ENCODE measurements at places on chromosomes 1 and 21.

GRCh38 chr1:56436296-56436695 lies 143.1 kb downstream of the PLPP3 start:
- no peak for DNase-seq

GRCh38 chr21:33383056-33383888 lies 19.9 kb upstream of the IFNGR2 start:
- DNase-seq = no peak

GRCh38 chr1:195376190-195376589 lies 1232.0 kb downstream of the KCNT2 start:
- no peak for DNase-seq

GRCh38 chr1:153353226-153353947 lies 4.3 kb upstream of the S100A9 start:
- DNase-seq = peak; percentile 33

DNA sequence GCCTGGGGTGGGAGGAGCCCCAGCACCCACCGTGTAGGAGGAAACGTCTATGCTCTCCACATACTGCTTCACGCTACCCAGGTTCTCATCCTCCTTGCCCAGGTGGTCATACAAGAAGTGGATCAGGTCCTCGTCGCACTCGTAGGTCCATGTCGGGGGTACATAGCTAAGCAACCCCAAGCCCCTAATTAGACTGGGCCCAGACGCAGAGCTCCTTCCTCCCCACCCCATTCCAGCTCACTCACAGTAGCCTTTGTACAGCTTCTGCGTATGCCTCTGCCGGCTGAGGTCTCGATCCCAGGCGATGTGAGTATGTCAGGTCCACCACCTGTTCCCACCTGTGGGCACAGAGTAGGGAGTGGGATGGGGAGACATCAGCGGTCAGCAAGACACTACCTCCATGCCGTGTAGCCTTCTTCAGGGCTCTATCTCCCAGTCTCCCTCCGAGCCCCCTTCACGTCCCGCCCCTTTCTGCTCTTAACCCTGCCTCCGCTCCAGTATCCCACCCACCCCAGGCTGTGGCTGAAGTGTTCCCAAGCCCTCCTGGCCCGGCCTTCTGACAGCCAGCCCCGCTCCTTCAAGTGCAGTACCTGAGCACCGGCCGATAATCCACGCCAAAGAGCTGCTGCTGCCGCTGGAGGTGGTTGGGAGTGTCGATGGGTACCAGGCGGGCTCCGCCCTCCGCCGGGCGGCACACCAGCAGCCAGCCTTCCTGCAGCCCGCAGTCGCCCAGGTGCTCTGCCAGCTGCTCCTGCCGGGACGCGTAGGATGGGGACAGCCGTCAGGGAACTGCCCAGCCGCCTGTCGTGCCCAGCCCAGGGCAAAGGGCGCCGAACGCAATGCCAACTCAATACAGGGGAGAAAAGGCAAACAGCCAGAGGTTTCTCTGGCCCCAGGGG lies 919 bp downstream of the HECTD3 start:
- DNase-seq = peak; percentile 37

- DNase-seq = no peak
Observed at GRCh38 chr1:92515796-92516201, 29.1 kb upstream of the GFI1 start.

- no peak for DNase-seq
Observed at GRCh38 chr21:29349702-29350101, 51.0 kb downstream of the BACH1 start.

DNA sequence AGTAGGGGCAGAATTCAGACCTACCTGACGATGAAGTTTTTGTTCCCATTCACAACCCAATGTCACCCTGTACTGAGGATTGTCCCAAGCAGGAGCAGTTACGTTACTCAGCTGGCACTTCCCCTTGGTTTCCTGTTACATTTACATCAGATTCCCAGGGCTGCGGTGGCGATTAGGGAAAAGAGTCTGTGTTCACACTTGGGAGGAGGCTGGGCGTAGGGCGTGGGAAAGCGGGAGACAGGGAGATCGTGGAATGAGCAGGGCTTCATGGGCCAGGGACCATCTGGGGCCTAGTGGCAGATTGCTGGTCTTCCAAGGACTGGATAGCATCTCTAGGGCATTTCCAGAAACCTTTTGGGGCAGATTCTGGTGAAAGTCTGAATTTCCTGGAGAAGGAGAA lies 39.0 kb downstream of the TBX19 start:
- no peak for DNase-seq

- DNase-seq = no peak
Observed at GRCh38 chr1:50936321-50936720, 23.7 kb downstream of the FAF1 start.

GRCh38 chr1:175480343-175480822 lies 263.0 kb downstream of the TNR start:
- DNase-seq = no peak

- DNase-seq = no peak
Observed at GRCh38 chr1:39106801-39107327, 80.7 kb downstream of the NDUFS5 start.

GRCh38 chr1:234734412-234734835 lies 124.4 kb upstream of the IRF2BP2 start:
- no peak for DNase-seq

- DNase-seq = no peak
Observed at GRCh38 chr1:86224651-86225310, 68.2 kb upstream of the COL24A1 start.

GRCh38 chr1:23392125-23392855 lies 22.7 kb upstream of the ZNF436 start:
- DNase-seq = no peak

GRCh38 chr1:221574529-221574928 lies 167.4 kb downstream of the DUSP10 start:
- DNase-seq = no peak

DNA sequence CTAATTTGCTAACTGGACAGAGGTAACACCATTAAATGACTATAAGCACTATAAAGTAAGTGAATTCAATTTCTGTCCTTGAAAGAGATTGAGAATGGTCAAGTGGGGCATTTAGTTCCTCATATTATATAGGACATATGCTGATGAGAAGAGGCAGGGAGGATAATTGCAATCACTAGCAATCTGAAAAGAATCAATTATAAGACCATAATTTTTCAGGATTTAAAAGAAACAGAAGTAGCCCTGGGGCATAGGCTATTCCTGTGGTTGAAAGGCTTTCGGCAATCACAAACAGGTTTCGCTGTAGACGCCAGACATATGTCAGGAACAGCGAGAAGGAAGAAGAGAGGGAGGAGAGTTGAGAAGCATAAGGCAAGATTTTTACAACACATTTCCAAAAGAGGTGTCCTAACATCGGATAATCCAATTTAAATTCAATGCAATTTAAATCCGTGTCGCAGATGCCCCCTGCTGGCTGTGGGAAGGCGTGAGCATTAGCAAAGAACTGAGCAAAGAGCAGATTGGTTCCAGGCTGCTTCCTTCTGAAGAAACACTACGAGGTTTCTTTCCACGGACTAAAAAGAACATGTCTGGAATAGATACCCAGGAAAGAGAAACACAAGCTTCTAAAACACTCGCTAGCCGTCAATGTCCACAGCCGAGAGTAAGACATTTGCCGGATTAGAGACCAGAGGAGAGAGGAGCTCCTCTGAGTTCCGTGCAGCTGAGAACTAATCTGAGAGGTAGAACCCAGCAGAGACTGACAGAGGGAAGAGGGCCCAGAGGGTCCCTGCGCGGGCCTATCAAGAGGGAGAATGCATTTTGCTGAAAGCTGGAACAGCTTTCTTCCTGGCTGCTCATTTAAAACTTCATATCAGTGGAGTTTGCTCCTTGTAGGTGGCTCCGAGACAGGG lies 27.9 kb downstream of the RGS5 start:
- DNase-seq = peak; percentile 52

DNA sequence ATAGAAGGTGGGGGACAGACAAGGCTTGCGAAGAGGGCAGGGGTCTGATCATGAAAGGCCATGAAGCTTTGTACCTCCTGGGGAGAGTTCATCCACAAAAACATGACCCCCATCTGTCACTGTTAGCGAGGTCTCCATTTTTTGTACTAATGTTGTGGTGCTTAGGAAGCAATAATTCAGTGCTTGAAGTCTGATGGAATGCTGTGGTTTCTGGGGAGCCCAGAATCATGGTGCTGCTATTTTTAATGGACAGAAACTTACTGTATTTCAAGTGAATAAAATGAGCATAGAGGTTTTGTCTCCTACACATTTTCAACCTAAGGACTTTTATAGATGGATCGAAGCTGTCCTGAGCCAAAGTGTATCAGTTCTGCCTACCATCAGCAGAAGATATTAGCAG lies 28.2 kb upstream of the RGL1 start:
- no peak for DNase-seq

DNA sequence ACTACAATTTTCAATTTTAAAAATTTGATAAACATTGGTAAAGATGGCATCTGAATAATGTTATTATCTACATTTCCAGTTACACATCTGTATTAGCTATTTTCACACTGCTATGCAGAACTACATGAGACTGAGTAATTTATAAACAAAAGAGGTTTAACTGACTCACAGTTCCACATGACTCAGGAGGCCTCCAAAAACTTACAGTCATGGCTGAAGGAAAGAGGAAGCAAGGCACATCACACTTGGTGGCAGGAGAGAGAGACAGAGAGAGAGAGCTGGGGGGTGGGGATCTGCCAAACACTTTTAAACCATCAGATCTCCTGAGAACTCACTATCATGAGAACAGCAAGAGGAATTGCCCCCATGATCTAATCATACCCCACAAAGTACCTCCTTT lies 850.0 kb downstream of the LTN1 start:
- no peak for DNase-seq

DNA sequence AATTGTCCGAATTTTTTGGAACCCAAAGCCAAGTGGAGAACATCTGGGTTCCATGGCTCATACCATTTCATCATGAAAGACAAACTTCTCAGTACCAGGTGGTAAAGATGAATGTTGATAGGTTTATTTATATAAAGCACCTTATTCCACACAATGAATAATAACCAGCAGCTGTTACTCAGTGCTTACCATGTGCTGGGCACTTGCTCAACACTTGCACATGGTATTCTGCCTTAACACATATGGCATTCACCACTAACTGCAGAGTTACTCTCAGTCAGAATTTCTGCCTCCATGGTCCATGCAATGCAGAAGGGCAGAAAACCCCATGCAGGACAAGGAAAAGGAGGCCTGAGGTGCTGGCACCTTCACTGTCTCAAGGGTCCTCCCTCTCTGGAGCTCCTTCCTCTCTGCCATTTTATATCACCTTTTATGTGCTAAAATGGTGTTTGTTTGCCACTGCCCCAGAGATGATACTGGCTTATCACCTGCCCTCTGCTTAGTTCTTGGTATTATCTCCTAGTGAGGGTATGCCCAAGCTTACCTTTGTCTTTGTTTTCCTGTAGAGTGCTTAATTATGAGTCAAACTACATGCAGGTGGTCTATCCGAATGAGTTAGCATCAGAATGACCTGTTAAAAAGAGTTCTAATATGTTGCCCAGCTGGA lies 76.7 kb upstream of the ZNF326 start:
- no peak for DNase-seq

DNA sequence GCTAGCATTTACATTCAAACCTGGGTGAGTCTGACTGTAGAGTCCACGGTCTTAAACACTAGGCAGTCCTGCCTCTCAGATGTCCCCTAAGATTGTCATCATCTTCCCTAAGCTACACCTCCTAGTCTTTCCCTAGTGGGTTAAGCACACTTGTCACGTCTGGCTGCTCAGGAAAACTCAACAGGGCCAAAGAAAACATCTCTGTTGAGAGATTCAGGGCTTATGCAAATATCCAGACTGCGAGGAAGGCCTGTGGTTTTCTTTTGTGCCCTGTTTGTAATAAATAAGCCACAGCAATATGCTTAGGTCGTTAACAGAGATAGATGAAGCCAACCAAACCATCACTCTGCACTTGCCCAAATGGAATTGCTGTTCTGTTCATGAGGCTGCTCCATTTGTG lies 472.6 kb upstream of the DEPDC1 start:
- DNase-seq = peak; percentile 87

DNA sequence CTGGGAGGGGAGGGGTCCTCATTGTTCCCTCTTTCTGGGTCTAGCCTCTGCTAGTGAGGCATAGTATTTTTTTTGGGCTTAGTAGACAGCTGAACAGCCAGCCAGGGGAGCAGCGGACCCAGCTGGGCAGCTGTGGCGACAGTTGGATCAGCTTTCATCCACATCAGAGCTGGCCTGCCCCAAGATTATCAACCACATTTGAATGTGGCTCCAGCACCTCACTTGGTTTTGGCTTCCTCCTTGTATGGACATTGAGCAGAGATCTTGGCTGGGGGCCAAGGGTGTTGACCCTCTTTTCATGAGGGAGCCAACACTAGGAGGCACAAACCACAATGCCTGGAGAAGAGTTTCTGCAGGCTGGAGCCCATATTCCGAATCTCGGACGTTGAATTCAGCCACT lies 25.0 kb downstream of the WNT4 start:
- no peak for DNase-seq
